ENCODE measurements at places on chromosomes 2 and 18.
A peak's percentile ranks its signal among the peaks of the same experiment; 100 is the strongest.

DNA sequence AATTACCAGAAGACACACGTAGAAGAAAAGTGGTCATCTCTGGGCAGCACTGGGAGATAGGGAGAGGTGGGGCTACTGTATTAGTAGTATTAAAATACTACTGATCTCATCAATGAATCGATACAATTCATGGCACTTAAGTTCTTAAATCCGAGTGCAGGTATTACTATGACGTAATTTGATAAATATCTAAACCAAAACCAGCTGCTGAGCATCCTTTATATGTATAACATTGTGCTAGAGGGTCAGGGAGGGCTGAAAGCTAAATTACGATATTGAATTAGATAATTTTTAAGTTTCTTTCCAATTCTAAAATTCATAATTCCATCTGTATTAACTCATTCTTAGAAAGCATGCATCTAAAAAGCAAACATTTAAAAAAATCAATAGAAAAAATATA is 25.3 kb downstream of the DARS1 start:
- no peak for DNase-seq

DNA sequence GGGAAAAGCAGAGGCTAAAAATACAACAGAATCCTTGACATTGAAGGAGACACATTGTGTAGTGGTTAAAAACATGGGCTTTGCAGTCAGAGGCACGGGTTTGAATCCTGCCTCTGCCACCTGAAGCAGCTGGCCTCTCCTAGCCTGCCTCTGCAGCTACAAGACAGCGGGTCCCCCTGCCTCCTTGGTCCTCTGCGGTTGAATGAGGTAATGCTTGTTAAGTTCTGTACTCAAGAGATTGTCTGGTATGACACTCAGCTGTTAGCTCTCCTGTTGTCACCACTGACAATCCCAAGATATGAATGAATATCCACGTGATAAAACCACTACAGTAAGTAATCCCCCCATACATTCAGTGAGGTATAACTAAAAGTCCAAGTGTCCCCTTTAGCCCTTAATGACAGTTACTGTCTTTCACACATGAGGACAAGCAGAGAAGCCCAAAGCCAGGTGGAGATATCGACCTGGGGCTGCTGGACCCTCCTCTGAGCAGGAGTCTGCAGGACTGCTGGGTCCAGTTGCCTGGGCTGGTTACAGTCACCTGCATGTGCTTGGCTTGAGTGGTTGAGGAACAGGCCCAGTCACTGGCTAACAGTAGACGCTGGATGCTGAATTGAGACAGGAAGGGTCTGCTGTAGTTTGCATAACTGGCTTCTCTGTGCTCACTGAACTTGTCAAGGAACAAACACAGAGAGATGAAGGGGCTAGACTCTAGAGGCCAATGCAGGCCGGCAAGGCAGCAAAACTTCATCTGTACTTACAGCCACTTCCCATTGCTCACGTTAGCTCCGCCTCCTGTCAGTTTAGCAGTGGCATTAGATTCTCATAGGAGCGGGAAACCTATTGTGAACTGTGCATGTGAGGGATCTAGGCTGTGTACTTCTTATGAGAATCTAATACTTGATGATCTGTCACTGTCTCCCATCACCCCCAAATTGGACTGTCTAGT is 85.5 kb downstream of the TGFA start:
- no peak for DNase-seq

DNA sequence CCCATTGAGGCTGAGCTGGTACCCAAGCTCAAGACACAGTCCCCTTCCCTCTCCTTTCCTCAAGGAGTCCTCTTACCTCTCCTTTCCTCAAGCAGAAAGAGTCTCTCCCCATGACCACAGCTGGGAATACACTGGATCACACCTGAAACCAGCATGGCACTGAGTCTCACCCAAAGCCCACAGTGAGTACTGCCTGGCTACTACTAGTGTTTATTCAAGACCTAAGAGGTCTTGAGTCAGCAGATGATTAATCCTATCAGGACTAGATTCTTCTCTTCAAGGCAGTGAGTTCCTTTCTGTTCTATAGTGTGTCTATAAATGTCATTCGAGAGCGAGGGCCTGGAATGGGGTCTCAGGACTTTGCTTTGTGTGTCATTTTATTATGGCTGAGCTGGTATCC is 111.4 kb downstream of the METTL4 start:
- no peak for DNase-seq

DNA sequence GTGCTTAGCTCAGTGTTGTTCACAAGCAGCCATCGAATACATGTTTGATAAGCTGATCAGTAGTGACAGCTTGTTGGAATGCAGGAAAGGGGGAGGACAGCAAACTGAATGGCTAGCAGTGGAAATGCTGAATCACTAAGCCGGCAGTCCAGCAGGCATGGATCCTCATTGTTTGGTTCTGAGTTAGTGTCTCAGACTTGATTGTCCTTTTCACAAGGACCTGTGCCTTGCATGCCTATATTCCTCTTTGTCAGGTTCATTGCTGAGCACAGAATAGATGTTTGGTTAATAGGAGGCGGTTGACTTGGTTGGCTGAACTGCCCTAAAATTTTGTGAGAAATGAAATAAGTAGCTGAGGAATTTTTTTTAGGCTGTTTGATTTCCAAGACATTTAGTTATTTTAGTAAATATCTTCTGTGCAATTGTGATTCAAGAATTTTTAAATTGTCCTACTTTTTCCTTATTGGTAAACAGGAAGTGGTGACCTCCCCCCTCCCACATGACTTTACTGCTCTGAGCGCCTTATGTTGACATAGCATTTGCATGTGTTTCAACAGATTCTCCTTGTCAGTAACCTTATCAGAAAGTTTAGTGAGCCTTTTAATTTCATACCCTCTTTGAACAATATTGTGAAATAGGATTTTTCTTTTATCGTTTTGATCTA is 21.4 kb upstream of the STON1 start:
- no peak for DNase-seq

- no peak for DNase-seq
Observed at GRCh38 chr18:34627137-34627920, 82.8 kb upstream of the DTNA start.

GRCh38 chr2:28522481-28522880 is 26.6 kb downstream of the PLB1 start:
- DNase-seq: no peak

DNA sequence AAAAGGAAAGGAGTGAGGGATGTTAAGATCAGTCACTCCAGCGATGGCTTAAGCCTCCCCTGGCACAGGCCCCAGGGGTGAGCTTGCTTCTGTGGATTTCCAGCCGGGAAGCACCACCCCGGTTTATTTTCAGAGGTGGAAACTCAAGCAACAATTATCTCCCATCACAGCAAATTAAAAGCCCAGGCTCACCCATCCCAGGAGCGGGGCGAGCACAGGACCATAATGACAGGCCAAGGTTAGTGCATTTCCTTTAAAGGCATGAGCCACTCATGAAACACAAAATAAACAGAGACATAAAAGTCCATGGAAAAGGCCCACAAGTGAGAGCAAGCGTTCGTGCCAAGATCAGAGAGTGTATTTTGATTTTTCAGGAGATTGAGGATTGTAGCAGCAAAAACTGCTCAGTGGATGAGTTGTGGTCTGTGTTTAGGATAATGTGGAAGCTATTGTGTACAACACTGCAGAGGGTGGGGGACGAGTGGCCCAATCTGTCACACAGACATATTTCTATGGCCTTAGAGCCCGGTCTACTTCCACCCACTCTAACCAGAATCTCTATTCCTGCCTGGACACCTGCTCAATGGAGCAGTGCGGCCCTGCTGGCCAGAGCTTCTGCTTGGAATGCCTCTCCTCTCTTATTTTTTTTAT is 111.4 kb upstream of the CDC42EP3 start:
- no peak for DNase-seq

DNA sequence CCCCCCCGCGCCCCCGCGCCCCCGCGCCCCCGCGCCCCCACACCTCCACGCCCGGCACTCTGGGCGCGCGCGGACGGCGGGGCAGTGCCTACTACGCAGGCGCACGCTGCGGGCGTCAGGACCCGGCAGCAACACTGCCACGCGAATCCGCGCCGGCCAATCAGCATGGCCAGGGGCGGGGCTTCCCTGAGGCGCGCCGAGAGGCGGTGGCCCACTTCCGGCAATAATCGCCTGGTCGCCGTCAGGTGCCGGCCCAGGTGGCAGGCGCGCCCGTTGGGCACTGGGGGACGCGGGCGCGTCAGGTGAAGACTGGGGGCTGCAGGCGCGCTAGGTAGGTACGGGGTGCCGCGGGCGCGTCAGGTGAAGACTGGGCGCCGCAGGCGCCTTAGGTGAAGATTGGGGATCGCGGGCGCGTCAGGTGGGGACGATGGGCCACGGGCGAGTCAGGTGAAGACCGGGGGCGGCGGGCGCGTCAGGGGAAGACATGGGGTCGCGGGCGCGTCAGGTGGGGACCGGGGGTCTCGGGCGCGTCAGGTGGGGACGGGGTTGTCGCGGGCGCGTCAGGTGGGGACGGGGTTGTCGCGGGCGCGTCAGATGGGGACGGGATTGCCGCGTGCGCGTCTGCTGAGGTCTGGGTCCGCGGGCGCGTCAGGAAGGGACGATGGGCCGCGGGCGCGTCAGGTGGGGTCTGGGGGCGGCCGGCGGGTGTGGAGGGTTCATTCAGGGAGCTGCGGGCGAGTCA is 219.1 kb downstream of the RTP5 start:
- DNase-seq: peak; percentile 85

DNA sequence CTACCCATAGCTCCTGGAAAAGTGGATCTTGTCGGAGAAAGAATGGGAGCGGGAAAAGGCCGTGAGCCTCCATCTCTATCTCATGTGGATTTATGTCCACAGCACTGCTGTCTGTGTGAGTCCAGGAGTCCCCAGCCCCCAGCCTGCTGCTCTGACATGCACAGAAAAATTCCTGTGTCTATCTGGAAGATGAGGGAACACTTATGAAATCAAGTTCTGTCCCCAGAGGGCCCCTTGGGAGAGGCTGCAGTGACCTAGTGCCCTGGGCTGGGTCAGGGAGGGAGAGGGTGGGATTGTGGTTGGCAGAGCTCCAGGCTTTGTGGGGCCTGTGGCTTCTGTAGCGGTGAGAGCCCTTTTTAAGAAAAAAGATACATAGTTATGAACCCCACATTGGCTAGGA is 37.6 kb downstream of the HJURP start:
- no peak for DNase-seq

DNA sequence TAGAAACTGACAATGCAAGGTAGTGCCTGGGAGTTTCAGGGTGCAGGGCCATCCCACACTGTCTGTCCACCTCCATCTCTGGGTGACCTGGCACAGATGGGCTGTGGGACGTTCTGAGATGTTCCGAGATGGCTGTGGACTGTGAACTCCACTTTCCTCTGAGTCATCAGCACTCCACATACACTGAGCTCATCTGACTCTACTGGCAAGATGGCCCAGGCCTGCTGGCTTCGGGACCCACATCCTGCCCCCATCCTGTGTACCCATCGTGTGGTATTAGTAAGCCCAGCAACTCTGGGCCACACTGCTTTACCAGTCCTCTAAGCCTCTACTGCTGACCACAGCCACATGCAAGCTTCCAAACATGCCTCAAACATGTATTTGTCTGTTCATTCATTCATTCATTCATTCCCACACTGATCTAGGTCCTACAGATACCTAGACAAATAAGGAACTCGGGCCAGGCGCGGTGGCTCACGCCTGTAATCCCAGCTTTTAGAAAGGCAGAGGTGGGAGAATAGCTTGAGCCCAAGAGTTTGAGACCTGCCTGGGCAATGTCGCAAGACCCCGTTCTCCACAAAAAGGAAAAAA is 124.8 kb upstream of the CXCR4 start:
- DNase-seq: no peak

DNA sequence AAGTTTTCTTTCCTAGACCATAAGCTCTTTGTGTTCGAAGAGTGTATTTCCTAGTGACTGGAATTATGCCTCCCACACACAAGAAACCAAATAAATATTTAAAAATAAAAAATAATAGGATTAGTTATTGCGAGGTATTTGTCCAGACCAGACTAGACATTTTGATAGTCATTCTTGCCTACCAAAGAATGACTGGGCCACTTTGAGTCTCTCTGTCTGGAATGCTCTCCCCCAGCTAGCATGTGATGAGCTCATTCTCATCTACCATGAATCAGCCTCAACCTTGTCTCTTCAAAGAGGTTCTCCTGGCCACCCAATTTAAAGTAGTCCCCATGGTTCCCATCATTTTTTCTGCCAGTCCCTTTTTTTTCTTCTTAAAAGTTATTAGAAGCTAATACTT is 13.9 kb upstream of the DSC1 start:
- no peak for DNase-seq

DNA sequence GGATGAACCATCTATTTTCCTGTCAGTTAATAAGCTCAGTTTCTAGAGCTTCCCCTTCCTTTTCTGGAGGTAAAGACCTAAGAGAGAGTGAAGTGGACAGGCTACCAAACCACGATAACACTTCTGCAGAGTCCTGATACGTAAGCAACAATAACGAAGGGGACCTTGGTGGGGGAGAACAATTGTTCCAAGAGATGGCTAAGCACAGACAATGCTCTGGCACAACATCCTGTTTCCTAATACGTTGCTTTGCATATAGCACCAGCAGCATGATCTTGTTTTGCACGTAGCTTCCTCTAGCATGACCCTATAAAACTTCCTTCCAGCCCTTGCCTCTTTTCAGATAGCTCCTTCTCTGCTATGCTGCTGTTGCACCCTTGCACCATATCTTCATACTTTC is 247.3 kb downstream of the RAD51AP2 start:
- no peak for DNase-seq

GRCh38 chr18:28062443-28062842 is 114.5 kb downstream of the CDH2 start:
- DNase-seq: no peak

- no peak for DNase-seq
Observed at GRCh38 chr2:14428056-14428455, 204.5 kb upstream of the LRATD1 start.

DNA sequence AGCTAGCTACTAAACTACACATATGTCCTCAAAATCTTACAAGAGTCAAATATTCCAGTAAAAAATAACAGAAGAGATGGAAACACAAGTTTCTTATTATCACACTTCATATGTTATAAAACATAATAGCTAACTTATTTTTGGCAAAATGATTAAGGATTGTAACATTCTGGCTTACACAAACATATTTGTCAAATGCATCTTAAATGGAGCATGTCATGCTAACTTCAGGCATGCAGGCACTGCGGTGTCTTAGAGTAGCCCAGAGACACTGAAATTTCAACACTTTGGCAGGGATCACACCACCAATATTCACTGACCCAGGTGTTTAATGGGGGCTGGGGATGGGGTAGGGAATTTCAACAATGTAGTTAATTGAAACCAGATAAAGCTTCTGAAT is 51.6 kb downstream of the LDAH start:
- DNase-seq: no peak

GRCh38 chr2:91477731-91478672 is 2786.5 kb downstream of the RPIA start:
- no peak for DNase-seq

GRCh38 chr2:178414266-178415247 is 36.4 kb downstream of the PRKRA start:
- DNase-seq: peak; percentile 53

GRCh38 chr2:120206022-120206581 is 17.1 kb downstream of the TMEM185B start:
- DNase-seq: no peak

GRCh38 chr2:7825591-7826312 is 856.1 kb upstream of the ID2 start:
- no peak for DNase-seq

- DNase-seq: no peak
Observed at GRCh38 chr2:43265001-43265400, 38.6 kb upstream of the ZFP36L2 start.

- no peak for DNase-seq
Observed at GRCh38 chr2:76044701-76045100, 334.0 kb upstream of the GCFC2 start.
